NCI-H1092 treated with DMSO at 0.1 percent for 48 hours (cell line): ENCODE measurements at places on chromosomes 1 and 21.
A peak's percentile ranks its signal among the peaks of the same experiment; 100 is the strongest.

DNA sequence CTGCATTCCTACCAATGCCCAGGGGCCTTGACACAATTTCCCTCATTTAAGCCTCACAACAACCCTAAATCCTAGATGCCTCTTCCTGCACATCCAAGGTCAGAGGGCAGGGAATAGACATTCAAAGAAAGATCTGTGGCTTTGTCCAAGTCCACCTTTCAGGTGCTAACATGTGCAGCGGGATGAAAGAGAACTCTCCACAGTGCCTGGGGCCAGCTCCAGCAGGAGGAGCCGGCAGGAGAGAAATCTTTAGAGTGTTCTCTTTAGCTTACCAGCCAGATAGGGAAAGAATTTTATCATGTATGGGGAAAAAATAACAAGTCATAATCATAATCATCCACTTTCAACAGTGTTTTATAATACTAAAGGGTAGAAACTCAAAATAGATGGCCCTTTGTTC is 319.7 kb downstream of the MATN1 start:
- DNase-seq, result no peak

- no peak for DNase-seq
Observed at GRCh38 chr1:8482979-8483381, 165.1 kb downstream of the SLC45A1 start.

- no peak for DNase-seq
Observed at GRCh38 chr1:14827870-14828269, 229.4 kb downstream of the KAZN start.

DNA sequence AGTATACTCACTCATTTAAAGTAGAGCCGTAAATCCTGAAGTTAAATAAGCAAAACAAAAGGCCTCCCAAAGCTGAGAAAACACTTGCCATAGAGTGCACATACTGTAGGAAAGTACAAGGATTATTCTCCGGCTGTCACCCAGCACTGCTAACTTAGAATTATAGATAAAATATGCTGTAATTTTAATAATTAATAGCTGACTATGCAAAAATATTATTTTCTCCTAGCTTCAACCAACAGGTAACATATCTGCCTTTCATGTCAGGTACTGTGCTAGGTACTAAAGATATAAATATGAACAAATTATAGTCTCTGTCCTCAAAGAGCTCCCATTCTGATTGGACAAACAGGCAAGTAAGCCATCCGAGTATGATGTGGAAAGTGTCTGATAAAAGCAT is 233.2 kb downstream of the FGGY start:
- DNase-seq, result no peak

GRCh38 chr1:151509350-151510019 is 1.7 kb upstream of the CGN start:
- no peak for DNase-seq

- DNase-seq, result no peak
Observed at GRCh38 chr1:48643193-48643592, 133.5 kb downstream of the BEND5 start.

- DNase-seq, result peak; percentile 19
Observed at GRCh38 chr1:201436393-201436792, 14.9 kb upstream of the TNNI1 start.

DNA sequence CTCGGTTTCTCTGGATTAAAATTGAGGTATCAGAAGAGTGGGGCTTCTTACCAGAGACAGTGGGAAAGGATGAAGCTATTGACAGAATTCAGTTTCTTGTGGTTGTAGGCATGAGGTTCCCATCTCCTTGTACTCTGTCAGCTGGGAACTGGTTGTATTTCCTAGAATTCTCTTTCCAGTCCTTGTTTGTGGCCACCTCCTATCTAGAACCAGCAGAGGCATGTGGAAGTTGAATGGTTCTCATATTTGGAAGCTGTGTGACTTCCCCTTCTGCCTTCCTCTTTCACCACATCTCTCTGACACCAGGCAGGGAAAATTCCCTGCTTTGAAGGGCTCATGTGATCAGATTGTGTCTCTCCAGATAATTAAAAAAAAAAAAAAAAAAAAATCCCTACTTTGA is 457.7 kb upstream of the ADAMTS5 start:
- DNase-seq, result no peak

- DNase-seq, result no peak
Observed at GRCh38 chr1:113439277-113439670, 49.0 kb downstream of the MAGI3 start.

DNA sequence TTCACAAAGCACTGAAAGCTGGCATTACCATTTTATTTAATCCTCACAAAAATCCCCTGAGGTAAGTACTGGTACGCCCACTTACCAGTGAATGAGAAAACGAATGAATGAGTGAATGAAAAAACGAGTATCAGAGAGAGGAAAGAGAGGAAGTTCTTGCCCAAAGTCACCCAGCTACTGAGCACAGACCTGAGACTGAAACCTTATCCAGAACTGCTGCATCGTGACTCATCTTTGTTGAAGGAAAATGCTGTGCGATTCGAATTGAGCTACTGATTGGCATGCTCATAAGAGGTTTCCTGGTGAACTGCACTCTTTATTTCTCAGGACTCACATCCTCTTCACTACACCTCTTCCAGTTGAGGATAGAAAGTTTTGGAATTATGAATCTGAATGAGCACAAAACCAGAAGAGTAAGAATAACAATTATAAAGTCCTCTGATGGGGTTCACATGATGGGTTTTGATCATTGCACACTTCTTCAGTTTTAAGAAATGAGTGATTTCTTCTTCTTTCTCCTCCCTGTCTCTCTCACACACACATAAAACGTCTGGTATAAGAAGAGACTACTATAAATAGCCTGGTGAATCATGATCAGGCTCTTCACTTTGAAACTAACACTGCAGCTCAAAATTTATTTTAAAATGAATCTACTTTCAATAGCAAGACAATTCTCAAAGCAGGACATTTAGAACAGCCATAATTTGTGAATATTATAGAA is 32.1 kb downstream of the IL12RB2 start:
- no peak for DNase-seq

- peak; percentile 54 for DNase-seq
Observed at GRCh38 chr1:226736908-226737818, 1.9 kb downstream of the ITPKB start.

GRCh38 chr1:41093826-41094225 is 72.3 kb upstream of the SLFNL1 start:
- no peak for DNase-seq

DNA sequence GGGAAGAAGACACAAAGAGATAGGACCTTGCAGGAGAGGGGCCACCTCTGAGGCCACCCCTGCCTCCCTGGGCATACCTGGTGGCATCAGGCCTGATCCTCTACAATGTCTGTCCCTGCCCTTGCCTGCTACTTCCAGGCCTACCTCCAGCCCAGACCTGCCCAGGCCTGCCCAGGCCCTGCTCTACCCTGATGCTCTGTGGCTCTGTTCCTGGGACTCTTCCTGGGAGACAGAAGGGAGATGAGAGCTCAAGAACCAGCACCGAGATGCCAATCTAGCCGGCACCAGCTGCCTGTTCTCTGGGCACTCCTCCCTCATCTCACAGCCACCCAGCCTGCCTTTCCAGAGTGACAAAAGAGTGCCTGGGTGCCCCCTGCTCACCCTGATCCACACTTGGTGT is 2.7 kb downstream of the CELF3 start:
- DNase-seq, result no peak

GRCh38 chr1:205589046-205589445 is 42.8 kb downstream of the ELK4 start:
- DNase-seq, result no peak

DNA sequence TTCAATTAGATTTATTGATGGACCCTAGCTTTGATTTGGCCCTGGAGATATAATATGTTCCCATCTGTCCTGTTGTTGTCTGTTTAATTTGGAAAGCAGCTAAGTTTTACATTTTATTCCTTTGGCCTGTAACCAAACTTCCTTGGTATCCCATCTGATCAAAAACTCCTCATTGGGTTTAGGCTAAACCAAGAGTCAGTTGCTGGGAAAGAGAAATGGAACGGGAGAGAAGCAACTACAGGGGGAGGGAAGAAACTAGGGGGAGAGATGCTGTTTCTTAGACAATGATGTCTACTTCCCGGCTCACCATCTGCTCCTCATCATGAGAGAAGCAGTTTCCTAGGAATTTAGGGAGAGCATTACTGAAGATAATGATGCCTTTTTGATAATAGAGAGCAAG is 141.8 kb downstream of the SYT2 start:
- no peak for DNase-seq

GRCh38 chr1:112370996-112371395 is 25.0 kb upstream of the CTTNBP2NL start:
- DNase-seq, result no peak

DNA sequence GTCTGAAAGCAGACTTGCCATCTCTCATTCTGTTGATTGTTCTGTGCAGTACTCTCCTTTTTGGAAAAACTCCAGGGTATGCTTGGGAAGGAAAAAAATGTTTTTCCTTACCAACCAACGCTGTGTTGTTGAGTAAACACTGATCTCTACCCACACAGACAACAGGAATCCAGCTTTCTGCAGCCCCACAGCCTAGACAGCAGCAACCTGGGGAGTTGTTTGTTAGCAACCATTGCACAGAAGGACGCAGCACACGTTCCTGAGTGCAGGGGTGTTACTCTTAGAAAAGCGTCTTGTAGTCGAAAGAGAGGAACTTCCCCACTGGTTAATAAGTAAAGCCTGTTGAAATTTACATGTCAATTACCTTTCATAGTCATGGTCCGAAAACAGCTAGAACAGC is 56.6 kb downstream of the SMYD2 start:
- no peak for DNase-seq

DNA sequence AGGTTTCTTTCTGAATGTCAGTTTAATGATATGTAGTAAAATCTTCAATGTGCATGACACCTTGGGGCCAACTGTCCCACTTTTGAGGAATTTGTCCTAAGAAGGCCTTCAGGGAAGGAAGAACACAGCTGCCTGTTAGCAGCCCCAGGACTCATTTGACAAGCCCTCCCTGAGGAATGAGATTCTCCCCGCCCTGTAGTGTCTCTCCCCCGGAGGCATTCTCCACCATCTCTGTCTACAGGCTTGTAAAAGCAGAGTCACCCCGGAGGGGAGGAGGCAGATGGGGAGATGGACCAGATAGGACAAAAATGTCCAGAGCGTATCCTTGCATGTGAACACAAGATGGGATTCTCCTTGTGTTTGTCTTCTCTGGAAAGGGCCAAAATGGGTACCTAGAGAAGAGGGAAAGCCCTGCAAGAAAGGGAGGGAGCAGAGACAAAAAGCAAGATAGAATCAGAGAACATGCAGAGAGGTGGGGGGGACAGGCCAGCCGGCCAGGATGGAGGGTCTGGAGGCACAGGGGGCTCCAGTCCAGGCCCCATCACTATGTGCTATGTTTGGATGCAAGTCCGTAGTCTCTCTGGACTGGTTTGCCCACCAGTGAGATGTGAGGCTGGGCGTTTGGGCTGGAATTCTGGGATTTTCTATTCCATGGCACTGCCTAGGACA is 12.0 kb upstream of the WNT3A start:
- DNase-seq, result no peak

- DNase-seq, result no peak
Observed at GRCh38 chr21:45060089-45060488, 14.3 kb upstream of the ADARB1 start.

- DNase-seq, result no peak
Observed at GRCh38 chr1:31932491-31933316, 5.5 kb downstream of the PTP4A2 start.

DNA sequence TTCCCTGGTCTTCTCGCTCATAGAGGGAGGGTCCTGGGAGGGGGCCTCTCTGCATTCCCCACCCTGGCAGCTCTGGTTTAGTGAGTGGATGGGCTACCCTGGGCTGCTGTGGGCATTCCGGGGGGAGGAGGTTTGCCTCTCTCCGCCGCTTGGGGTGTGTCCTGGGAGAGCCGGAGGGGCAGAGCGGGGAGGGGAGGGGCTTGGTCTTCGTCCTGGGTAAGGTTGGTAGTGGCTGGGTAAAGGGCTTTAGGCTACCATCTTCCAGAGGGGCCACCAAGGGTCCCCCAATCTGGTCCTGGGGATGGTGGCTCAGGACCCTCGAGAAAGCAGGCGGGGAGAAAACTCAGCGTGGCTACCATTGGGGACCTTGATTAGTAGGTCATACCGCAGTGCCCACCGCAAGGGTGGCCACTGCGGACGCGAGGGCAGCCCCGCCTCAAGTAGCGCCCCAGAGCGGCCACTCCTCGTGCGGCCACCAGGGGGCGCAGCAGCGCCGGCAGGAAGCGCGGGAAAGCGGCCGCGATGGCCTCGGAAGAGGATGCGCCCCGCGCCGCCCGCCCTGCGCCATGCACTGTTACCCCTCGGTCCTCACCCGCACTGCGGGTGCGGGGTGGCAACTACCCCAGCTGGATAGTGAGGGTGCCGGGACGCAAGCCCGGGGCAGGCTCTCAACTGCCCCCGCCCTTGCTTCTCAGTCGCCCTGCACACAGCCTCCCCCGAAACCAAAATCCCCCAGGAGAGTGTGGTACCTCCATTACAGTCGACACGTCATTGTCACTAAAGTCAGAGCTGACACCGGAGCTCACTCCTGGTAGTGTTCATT is 44.1 kb upstream of the SLC25A33 start:
- peak; percentile 56 for DNase-seq
